ENCODE measurements at places on chromosomes 11 and 22.

DNA sequence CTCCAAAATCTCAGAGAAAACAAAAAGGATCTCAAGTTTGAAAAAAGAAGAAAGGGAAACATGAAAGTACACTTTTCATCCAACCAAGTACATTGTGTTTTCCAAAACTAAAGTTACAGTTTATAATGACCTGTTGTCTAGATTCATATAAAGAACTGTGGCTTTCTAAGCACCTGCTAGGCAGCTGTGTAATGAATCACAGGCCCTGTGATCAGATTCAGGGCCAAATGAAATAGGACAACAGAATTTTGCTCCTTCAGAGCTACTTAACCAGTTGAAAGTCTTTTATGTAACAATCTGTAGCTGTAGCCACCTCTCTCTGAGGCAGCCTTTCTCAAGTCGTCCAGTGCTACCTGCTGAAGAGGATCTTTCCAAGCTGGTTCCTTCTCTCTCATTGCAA is 960.0 kb upstream of the RAG2 start:
- no peak for DNase-seq

GRCh38 chr11:47378010-47378835 is at the start of gene SPI1:
TSS of gene SPI1 (minus strand) at chr11:47378547. CDS start at chr11:47378353, 194 bp downstream.
- DNase-seq, result no peak

GRCh38 chr11:100208207-100208606 is 478.9 kb upstream of the ARHGAP42 start:
- no peak for DNase-seq

DNA sequence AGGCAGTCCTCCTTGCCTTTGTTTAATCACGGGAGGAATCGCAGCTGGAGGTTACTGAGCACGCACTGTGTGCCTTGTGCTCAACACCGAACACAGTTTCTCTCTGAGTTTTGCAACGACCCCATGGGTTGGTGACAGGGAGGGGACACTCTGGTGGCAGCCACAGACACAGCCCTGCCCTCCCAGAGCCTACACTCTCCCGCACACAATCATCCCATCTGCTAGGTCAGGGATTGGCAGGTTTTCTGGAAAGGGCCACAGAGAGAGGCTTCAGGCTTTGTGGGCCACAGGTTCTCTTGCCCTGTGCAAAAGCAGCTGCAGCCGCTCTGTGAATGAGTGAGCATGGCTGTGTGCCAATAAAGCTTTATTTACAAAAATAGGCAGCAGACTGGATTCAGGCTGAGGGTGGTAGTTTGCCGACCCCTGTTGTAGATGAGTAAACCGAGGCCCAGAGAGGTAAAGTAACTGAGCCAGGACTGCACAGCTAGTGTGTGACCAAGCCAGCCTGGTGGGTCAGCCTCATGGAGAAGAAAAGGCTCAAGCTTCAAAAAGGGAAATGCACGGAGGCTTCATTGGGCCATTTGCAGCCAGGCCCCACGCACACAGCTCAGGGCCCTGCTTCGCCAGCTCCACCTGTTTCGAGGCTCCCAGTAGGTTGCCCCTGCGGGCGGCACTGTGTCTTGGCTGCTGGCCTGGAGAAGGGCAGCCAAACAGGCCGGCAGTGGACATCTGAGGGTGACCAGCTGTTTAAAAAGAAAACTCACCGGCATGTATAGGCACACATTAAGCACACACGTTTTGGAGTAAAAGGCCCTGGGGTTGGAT is 16.3 kb downstream of the LTO1 start:
- no peak for DNase-seq

DNA sequence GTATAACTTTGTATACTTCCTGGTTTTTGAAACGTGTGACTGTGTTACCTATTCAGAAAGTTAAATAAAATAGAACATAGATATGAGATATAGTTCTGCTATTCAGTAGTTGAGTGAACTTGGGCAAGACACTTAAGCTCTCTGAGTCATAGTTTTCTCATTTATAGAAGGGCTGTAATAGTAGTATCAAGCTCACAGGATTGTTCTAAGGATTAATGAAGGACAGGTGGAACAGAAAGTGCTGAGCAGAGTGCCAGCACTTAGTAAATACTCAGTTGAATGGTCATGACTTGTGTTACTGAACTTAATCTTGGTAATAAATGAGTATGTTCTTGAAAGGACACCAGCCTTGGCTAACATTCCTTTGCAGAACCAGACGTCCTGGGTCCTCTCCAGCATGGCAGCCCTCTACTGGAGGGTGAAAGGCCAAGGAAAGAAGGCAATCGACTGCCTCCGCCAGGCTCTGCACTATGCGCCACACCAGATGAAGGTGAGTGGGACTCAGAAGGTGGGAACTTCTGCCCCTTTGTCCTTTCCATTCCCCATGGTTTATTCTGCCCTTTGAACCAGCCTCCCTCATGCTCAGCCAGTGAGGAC is 131.2 kb downstream of the TTC17 start:
- no peak for DNase-seq

- DNase-seq, result no peak
Measured at GRCh38 chr11:96185220-96185768, 157.7 kb downstream of the MAML2 start.

DNA sequence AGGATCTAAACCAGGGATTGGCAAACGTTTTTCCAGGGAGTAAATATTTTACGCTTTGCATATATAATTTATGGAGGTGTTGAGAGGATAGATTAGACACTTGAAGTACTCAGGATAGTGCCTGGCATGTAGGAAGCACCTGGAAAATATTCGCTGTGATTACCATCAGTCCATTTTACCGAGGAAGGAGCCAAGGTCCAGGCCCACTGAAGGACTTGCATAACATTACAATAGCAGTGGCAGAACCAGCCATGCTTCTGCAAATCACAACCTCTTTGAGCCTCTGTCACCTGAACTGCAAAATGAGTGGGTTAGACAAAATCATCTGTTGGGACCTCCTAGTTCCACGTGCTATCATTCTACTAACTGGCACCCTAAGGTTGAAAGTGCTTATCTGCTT is 5.4 kb downstream of the FUT4 start:
- no peak for DNase-seq

GRCh38 chr11:129720994-129721393 is 94.7 kb upstream of the TMEM45B start:
- DNase-seq, result no peak

GRCh38 chr11:12177739-12178338 is 67.4 kb downstream of the MICAL2 start:
- DNase-seq, result no peak

DNA sequence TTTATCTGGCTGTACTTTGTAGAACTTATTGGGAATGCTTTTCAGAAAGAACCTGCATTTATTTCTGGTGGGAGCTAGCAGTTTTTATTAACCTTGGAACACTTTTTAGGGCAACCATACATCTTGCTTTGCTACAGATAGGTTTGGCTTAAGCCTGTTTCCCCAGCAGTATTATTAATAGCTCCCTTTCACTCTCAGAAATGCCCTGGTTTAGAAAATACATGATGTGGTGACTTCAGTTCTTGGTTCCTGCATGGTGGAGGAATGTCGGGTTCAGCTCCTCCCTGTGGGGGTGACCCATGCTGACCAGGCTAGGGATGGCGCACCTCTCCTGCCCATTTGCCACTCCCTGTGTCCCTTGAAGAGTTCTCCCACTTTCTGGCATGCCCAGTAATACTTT is 28.2 kb downstream of the ZBED4 start:
- no peak for DNase-seq

DNA sequence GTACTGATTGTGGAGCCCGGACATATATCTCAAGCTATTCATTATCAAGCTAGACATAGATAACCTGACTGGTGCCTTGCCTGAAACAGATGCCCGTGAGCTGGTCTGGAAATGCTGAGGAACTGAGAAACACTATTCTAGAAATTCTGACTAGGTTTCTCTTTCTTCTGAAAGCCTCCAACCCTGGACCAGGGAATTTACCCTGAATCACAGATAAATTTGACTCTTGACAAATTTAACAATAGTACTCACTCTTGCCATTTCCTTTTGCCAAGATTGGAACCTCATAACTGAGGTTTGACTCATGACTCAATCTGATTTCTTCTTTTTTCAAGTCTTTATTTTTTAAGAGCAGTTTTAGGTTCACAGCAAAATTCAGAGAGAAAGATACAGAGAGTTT is 189.6 kb upstream of the SYN3 start:
- DNase-seq, result no peak

DNA sequence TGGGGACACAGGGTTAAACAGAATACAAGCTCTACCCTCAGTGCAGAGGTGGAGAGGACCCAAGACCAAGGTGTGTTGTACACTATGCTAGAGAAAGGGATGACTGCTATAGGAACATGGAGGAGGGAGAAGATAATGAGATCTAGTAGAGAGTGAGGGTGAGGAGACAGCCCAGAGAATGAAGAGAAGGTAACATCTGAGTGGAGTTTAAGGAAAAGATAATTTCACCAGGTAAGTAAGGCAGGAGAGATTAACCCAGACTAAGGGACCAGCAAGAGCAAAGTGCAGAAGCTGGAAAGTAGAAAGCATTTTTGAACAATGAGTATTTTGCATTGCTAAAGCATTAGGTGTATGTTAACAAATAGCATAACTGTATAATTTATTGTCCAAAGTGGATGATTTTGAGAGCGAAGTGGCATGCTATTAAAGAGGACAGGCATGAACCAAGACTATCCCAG is 128.8 kb downstream of the RASSF10 start:
- no peak for DNase-seq

GRCh38 chr22:32695451-32695891 is 106.0 kb upstream of the TIMP3 start:
- no peak for DNase-seq

GRCh38 chr22:17606496-17606895 is 22.1 kb downstream of the ATP6V1E1 start:
- no peak for DNase-seq

GRCh38 chr22:49793296-49793695 is 34.4 kb downstream of the BRD1 start:
- DNase-seq, result no peak

GRCh38 chr11:82398300-82398815 is 335.3 kb downstream of the FAM181B start:
- DNase-seq, result no peak

DNA sequence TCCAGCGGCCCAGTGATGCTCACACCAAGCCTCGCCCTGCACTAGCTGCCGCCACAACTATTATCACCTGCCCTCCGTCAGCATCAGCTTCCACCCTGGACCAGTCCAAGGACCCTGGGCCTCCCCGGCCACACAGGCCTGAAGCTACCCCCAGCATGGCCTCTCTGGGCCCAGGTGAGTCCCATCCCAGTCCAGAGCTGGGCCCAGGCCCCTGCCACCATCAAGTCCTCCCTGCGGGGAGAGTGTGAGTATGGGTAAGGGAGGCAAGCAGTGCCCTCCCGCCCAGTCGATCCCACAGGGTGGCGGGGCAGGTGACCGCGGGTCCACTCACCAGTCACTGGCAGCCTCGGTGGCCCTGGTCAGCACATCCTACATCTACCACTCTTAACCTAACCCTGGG is 9.5 kb upstream of the SUSD2 start:
- no peak for DNase-seq

DNA sequence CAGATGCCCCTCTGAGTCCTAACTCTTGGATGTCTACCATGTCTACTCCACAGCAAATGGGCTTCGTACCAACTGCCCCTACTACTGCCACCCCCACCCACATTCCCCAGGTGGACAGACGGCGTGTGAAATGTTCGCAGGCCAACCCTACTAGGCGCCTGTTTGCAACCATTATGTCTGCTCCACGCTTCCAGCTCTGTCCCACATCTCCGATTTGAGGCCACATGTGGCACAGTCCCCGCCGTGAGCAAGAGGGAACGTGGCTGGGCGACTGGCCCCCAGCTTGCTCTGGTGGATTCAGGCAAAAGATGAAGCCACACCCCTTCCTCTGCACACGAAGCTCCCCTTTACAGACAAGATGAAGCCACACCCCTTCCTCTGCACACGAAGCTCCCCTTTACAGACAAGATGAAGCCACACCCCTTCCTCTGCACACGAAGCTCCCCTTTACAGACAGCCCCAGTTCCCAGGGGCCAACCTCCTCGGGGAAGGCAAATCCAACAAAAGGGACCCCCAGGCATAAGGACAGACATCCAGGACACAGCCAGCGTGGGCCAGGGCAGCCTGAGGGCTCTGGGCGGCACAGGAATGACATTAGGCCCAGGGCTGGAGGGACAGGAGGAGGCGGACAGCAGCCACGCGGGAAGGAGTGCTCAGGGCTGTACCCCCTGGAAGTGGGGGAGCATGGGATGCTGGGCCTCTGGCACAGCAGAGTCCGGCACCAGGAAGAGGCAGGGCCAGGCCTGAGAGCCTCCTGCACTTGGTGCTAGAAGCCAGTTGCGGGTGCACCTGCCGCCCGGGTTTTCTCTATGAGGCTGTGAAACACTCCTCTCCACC is 106.2 kb downstream of the SHANK2 start:
- no peak for DNase-seq

GRCh38 chr11:83162377-83162776 is 5.4 kb downstream of the PCF11 start:
- DNase-seq, result no peak

GRCh38 chr11:64343767-64344559 is 4.0 kb downstream of the CCDC88B start:
- no peak for DNase-seq

GRCh38 chr11:1129611-1130160 is 28.1 kb upstream of the MUC5AC start:
- no peak for DNase-seq

DNA sequence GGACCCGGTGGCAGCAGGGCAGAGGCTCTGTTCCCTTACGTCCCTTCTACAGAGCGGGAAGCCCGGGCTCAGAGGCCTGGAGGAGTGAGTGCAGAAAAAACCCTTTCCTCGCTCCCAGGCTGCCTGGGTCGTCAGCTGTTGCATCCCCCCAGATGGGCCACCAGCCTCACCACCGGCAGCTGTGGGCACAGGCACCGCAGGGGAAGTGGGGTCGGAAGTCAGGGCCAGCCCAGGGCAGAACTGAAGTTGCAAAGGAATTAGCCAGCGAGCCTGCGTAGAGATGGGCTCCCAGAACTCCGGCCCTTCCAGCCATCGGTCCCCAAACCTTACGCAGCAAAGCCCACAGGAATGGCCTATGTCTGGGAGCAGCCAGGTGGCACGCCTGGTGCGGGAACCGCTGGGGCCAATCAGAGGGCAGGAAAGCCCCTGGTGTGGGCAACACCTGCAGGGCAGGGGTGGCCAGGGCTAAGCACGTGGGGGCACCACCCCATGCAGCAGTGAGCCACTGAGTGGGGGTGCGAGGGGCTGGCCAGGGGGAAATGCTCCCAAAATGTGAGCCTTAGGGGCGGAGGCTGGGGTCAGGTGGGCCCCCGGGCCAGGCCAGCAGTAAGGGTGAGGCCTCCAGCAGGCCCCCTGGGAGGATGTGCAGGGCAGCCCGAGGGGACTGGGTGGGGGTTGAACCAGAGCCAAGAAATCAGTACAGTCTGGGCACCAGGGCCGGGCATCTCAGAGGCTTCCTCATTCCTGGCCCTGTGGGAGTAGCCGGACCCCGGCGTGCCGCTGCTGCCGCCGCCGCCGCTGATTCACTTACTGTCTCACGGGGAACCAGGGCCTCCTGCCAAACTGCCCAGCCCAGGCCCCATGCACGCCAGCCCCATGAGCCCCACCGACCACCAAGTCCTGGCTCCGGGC is 58.2 kb downstream of the WNT7B start:
- DNase-seq, result no peak

GRCh38 chr11:109306322-109306721 is 115.7 kb upstream of the C11orf87 start:
- DNase-seq, result no peak

- DNase-seq, result no peak
Measured at GRCh38 chr22:37258005-37258752, 14.1 kb upstream of the RAC2 start.
